ENCODE measurements at places on chromosomes 12 and 14. TPM values are rescaled to one million over a fixed set of nuclear protein-coding genes. Genes with fewer than 3 reads are reported as not detected.

- no peak overlapping the region for H3K4me3 ChIP-seq
- no peak overlapping the region for H3K27ac ChIP-seq
- no peak for DNase-seq
- no peaks in the 10 kb centered on the region for H3K4me1 ChIP-seq
- H3K36me3 ChIP-seq, result no peaks in the 10 kb centered on the region
- no peaks in the 10 kb centered on the region for H3K27me3 ChIP-seq
Measured at GRCh38 chr12:58378028-58378427, 436.7 kb downstream of the ATP23 start.

- no peak overlapping the region for H3K4me3 ChIP-seq
- DNase-seq, result no peak
- no peaks in the 10 kb centered on the region for H3K27me3 ChIP-seq
- no peak overlapping the region for H3K27ac ChIP-seq
- peaks cover 17% of the 10 kb centered on the region for H3K4me1 ChIP-seq
- no peaks in the 10 kb centered on the region for H3K36me3 ChIP-seq
Measured at GRCh38 chr14:68669111-68669511, 123.8 kb downstream of the ZFP36L1 start.

DNA sequence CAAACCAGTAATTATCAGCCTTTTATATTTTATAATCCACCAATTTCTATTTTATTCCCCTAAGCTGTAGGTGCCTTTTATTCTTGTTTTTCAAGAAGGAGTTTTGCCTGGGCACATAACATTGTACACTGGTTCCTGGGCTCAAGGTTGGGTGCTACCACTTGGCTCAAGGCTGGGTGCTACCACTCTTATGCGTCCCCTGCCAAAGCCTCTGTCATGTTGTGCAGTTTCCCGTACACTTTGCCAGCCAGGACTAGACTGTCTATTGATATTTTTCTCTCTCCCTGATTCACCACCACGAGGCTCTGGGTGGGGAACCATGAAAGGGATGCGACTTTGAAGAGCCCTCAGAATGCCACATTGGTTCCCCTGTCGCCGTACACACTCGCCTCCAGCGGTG, 52.5 kb upstream of the VASH1 start:
- H3K27me3 ChIP-seq, result no peaks in the 10 kb centered on the region
- no peak overlapping the region for H3K4me3 ChIP-seq
- no peaks in the 10 kb centered on the region for H3K36me3 ChIP-seq

- no peak overlapping the region for H3K4me3 ChIP-seq
- no peaks in the 10 kb centered on the region for H3K27me3 ChIP-seq
- DNase-seq, result no peak
- H3K27ac ChIP-seq, result no peak overlapping the region
Measured at GRCh38 chr12:87120440-87120839, 864.2 kb upstream of the MGAT4C start.

GRCh38 chr12:76927170-76927784, 48.5 kb upstream of the CSRP2 start:
- no peak overlapping the region for H3K27ac ChIP-seq
- no peak for DNase-seq
- no peaks in the 10 kb centered on the region for H3K36me3 ChIP-seq
- H3K27me3 ChIP-seq, result no peaks in the 10 kb centered on the region
- no peak overlapping the region for H3K4me3 ChIP-seq
- H3K4me1 ChIP-seq, result no peaks in the 10 kb centered on the region

DNA sequence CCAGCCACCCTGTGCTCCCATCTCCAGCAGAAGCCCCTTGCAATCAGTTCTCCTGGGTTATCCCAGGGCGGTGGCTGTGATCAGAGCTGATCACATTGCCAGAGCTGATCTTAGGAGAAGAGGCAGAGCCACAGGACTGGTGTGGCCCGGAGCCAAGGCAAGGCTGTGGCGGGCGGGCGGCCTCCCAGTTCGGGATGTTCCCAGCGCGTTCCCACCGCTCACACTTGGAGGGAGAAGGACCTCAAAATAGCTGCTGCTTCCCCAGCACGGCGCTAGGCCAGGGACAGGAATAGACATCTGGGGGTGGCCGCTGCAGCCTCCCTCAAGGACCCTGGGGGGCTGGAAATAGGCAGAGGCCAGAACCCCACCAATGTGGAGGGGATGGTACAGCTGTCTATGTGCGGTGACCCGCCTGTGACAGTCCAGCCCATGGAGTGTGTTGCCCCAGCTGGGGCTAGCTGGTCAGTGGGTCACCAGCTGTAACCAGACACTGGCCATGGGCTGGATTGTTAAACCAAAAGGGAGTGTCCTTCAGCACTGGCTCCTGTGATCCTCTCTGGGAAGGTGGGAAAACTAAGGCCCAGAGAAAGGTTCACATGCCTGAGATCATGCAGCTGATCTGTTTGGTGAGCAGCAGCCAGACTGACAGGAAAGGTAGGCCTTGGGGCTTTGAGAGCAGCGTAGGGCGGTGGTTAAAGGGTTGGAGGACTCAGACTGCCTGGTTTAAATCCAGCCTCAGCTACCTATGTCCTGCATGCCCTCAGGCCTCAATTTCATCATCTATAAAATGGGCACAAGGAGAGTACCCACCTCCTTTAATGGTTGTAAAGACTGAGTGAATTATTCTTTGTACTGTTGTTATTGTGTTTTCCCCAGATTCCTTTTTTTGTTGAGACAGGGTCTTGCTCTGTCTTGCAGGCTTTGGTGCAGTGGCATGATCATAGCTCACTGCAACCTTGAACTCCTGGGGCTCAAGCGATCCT, 8.0 kb upstream of the POP5 start:
- no peak for DNase-seq
- H3K27me3 ChIP-seq, result no peaks in the 10 kb centered on the region
- peaks cover 5% of the 10 kb centered on the region for H3K4me1 ChIP-seq
- no peak overlapping the region for H3K27ac ChIP-seq

DNA sequence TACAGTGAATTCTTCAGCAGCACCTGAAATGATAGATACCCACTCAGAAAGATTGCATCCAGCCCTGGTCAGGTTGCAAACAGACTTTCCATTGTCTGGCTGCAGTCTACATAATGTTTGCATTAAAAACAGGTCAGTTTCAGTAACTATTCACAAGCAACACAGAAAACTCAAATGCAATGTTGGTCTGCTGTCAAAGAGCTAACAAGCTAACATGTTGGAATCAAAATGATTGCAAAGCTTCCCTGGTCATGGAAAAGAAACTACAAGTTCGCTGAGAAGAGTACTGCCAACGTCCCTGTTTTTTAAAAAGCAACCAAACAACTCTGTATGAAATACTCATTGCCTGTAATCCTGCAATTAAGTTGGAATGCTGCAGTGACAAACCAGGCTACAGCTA, 374.7 kb downstream of the ADAMTS20 start:
- no peaks in the 10 kb centered on the region for H3K36me3 ChIP-seq
- H3K4me3 ChIP-seq, result no peak overlapping the region
- no peaks in the 10 kb centered on the region for H3K4me1 ChIP-seq
- H3K27me3 ChIP-seq, result no peaks in the 10 kb centered on the region
- DNase-seq, result no peak
- no peak overlapping the region for H3K27ac ChIP-seq

DNA sequence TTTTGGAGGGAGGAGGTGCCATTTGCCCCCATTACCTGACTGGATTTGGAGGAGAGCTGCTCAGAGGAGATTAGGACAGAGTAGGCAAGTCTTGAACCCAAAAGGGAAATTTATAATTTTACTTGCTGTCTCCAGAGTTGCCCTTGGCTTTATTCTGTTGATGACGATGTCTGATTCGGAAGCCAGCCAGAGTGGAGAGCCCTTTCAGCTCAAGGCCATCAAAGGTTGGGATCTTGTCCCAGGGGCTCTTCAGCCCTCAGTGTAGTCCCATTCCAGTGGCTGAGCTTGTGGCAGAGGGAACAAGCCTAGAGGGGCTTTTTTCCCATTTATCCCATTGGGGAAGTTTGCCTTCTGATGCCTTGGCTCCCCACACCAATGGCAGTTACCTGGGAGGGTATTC, 71.8 kb downstream of the HSD17B6 start:
- peaks cover 10% of the 10 kb centered on the region for H3K4me1 ChIP-seq
- H3K27me3 ChIP-seq, result no peaks in the 10 kb centered on the region
- DNase-seq, result no peak

DNA sequence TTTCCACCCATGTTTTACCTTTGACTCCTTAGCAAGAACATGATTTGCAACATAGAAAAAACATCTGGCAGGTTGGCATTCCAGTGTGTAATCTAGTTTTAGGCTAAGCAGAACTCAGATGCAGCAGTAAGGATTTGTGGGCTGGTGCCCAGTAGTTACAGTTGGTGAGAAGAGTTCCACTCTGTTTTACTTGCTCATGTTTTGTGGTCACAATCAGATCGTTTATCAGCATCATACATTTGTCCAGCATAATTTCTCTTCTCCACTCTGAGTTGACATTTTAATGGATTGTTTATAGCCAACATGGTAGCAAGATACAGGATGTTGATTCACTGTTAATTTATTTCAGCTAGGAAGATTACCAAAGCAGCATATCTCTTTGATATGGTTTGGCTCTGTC, 120.0 kb downstream of the PDE6H start:
- DNase-seq, result no peak
- no peaks in the 10 kb centered on the region for H3K27me3 ChIP-seq
- no peak overlapping the region for H3K4me3 ChIP-seq

- H3K4me1 ChIP-seq, result peaks cover 46% of the 10 kb centered on the region
- DNase-seq, result no peak
- no peaks in the 10 kb centered on the region for H3K36me3 ChIP-seq
- H3K27me3 ChIP-seq, result no peaks in the 10 kb centered on the region
- H3K27ac ChIP-seq, result no peak overlapping the region
Measured at GRCh38 chr12:107390414-107390813, 295.2 kb upstream of the PWP1 start.

DNA sequence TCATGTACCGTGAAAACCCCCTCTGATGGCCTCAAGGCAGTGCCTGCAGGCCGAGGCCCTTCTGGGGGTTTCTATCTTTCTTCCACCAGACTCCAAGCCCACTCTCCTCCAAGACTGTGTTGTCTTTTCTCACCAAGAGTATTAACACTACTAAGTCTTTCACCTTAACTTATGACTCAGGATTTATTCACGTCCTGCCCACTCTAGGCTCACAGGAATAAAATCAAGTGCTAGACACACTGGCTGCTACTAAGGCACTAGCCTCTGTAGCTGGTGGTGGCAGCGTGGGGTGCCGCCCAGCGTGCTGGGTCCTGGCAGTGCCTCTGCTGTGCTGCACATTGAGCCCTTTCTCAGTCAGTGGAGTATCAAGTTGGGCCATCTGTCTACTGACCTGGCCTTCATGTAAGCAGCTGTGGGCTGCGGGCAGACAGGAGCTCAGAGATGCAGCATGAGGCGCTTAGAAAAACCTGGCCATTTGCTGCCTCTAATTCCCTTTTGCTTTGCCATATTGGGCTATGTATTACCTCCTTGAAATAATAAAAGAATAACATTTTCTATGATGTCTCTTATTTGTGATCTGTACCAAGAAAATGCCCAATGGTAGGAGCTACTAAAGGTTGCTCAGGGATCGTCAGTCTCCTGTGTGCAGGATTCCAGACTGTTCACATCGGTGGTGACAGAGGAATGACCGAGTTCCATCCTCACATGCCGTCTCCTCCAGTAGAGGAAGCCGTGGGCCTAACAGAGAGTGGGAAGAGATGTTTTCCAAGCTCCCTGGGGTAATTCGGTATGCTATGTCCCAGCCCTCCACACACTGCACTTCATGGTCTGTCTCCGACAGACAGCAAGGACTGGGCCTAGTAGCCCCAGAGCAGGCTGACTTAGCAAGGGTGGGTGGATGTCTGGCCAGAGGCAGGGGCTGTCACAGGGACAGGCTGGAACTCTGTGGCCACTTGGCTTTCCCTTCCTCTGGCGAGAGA, 39.9 kb downstream of the MAX start:
- H3K4me3 ChIP-seq, result no peak overlapping the region
- no peak overlapping the region for H3K27ac ChIP-seq
- DNase-seq, result no peak
- H3K27me3 ChIP-seq, result no peaks in the 10 kb centered on the region
- H3K36me3 ChIP-seq, result peaks cover 37% of the 10 kb centered on the region

The OTOGL gene
- total RNA-seq, result not detected

The SPSB2 gene
- 21.9 TPM for total RNA-seq

The ASIC1 gene
- total RNA-seq, result 0.26 TPM

The KRT79 gene
- total RNA-seq, result not detected

The LUM gene
- not detected for total RNA-seq

The AQP5 gene
- total RNA-seq, result not detected

The PZP gene
- not detected for total RNA-seq

Data from CD4-positive, alpha-beta memory T cell (primary cell).